NCI-H1105 treated with DMSO at 0.1 percent for 48 hours (cell line): ENCODE measurements at places on chromosomes 5 and 9.

- peak; percentile 24 for DNase-seq
These were observed 275.1 kb downstream of the SLF1 start for GRCh38 chr5:94893412-94894135.

DNA sequence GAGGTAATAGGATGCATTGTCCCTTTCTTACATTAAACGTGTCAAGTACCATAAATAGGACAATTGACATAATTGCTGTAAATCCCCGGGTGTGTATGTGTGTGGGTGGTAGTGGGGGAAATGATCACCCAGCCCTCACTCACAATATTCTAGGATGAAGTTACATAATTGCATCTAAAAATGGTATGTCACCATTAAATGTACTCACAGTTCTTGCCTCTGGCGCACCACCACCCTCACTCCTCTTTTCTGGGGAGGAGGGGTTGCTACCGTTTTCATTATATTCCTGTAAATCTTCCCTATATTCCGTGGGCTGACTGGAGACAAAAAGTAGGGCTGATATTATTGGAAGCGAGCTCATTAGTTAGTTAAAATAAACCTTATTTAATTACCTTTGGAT is 563.8 kb downstream of the TLR4 start:
- peak; percentile 30 for DNase-seq

DNA sequence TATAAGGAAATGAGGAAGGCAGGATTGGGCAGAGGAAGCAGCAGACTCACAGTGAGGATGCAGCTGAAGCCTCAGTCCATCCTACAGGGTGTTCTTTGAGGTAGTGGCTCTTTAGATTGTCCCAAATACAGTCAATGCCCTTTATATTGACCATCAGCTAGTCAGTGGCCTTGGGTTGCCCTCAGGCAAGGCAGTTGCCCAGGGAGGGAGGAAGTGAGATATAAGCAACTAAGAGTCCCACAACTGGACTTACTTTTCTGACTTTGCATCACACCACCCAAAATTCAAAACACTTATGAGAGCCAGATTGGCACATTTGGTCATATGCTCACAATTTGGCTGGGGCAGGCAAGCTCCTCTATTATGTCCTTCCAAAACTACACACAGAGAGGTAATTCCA is 9.4 kb upstream of the SLC12A2 start:
- no peak for DNase-seq

GRCh38 chr9:108073823-108074222 is 584.3 kb upstream of the KLF4 start:
- no peak for DNase-seq

- DNase-seq = no peak
These were observed 192.2 kb downstream of the SPOCK1 start for GRCh38 chr5:137306903-137307302.

DNA sequence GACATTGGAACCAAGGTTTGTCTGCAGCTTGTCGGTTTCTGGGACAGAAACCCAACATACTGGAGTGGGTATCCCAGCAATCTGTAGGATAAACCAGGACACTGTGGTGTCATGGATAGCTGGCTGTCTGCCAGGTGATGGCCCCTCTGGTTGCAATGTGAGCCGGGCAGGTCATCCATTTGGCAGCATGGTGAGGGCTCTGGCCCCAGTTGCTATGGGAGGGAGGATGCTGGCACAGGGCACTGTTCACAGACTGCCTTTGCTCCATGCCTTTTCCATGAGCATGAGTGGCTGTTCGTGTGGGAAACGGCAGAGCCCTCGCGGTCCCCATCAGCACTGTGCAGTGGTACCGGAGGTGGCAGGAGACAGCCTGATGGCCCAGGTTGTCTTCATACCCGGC is 6.4 kb downstream of the S1PR3 start:
- no peak for DNase-seq

DNA sequence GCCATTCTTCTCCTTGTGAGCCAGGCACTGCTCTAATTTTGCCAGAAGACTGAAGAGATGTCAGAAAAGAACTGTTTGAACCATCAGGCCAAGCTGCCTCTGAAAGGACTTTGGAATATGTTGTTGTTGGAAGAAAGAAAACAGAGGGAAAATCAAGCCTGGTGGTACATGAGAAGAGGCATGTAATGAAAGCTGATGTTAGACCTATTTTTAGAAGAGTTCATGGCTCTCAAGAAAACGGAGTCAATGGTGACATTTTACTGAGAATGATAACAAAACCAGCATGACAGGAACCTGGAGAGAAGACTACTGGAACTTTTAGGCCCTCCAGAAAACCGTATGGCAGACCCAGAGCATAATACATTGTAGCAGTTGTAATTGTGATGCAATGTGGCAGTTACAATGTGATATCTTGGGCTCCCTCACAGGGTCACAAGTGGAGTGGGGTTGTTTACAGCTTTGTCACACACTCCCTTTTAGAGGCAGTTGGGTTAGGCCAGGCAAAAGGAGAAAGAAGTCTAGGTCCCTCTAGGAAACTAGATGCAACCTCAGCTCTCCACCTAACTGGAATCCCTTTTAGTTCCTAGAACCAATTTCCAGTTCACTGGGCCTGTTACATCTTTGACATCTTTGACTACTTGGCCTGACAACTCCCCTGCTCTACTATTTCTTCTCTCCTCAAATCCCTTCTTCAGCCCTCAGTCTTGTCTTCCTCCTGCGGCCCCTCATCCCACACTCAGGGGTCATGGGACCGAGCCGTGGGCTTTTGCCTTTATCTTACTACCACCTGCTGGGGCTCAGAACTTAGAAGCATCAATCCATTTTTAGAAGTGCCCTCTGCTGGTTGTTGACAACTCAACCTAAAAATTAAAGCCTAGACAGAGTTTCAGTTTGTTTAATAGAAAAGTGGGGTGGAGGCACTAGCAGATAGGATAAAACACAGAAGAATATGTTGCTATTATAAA is 61.2 kb upstream of the JAK2 start:
- DNase-seq = no peak

- no peak for DNase-seq
These were observed 107.3 kb upstream of the SARDH start for GRCh38 chr9:133845440-133845839.

GRCh38 chr5:106691701-106692100 is 979.0 kb downstream of the EFNA5 start:
- DNase-seq = no peak

DNA sequence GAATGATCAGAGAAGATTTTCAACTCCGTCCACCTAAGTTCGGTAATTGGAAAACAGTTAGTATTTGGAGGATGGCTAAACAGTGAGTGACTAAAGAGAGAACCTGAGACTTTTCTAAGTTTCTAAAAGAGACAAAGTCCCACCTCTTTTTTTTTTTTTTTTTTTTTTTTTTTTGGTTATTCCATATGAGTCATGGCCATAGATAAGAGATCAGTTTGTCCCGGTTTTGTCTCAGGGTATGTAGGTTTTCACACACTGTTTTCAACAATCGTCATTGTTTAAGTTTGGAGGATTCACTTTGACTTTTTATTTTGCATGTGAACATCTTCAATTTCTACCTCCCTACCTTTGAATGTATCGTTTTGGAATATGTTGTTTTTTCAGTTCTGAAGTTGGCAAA is 85.9 kb downstream of the NTRK2 start:
- no peak for DNase-seq

DNA sequence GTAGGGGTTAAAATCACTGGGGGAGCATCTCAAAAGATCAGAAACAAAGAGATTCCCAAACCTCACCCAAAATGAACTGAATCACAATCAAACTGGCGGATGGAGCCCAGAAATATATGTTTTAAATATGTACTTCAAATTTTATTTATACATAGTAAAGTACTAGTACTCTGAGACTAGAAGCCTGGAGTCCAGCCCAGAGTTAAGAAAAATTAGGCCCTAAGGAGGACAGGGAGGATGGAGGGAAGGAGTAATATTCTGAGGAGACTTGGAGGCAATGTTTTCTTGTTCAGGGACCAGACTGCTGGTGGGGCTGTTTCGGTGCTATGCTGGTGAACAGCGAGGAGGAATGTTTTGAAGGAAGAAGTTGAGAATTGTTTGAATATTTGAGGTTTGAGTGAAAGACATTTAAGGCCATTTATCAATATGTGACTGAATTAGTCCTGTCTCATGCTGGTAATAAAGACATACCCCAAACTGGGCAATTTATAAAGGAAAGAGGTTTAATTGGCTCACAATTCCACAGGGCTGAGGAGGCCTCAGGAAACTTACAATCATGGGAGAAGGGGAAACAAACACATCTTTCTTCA is 552.4 kb upstream of the DAB2 start:
- no peak for DNase-seq

DNA sequence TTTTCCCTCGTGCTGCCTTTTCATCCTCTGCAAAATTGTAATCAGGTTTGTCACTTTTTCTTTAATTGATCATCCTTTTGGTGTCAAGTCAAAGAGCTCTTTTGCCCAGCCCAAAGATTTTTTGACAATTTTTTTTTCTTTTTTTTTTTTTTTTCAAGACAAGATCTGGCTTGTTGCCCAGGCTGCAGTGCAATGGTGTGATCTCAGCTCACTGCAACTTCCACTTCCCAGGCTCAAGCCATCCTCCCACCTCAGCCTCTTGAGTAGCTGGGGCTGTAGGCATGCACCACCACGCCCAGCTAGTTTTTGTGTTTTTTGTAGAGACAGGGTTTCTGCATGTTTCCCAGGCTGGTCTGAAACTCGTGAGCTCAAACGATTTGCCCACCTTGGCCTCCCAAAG is 36.7 kb downstream of the CDK7 start:
- DNase-seq = peak; percentile 18

DNA sequence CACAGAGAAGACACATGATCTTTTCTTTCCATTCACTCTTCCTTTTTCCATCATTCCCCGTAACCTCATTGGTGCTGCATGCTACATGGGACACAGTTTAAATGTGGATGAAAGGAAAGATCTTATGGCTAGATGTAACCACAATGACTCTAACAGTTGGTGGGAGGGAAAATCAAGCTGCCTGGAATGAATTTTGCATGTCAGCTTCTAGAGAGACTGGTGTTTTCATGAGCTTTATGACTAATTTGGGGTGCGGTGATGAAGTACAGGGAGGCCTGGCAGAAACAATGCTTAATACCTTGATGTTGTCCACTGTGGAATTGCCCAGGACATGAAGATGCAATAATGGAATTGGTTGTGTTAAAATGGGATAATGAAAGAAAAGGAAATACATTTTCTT is 55.9 kb upstream of the MYO10 start:
- DNase-seq = no peak

DNA sequence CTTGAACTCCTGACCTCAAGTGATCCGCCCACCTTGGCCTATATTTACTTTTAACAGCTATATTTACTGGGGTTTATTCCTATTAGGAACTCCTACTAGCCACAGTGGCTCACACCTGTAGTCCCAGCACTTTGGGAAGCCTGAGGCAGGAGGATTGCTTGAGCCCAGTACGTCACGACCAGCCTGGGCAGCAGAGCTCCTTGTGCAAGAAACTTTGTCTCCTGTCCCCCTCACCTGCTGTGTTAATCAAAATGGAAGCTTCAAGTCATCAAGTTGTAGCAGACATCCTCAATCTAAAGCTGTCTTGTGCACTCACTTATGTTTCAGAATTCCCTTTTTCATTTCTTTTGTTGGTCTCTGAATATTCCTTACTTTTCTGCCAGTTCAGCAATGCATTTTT is 15.0 kb upstream of the SPRY4 start:
- no peak for DNase-seq

DNA sequence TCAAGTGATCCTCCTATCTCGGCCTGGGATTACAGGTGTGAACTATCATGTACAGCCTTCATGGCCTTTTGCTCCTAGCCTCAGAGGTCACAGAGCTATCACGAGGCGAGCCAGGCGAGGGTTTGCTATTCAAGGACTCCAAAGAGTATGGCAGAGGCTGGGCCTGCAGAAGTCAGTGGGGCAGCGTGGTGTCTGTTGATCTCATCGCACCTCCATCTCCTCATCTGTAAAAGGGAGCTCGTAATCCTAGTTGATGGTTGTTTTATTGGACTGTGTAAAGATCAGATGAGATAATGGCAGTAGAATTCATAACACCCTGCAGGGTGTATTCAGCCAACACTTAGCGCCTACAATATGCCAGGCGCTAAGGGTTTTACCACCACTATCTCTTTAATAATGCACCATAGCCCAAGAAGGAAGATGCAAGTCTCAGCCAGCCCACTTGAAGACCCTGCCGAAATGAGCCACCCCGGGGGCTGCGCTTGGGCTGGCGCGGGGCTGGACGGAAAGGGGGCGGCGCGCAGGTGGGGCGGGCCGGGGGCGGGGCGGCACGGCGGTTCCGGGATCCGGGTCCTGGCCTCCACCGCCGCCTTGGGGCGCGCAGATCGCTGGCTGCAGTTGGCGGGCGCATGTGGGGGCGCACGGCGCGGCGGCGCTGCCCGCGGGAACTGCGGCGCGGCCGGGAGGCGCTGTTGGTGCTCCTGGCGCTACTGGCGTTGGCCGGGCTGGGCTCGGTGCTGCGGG is at the start of gene GALNT12:
TSS of gene GALNT12 (plus strand) at position 601 of the 744 bp plus-strand sequence. CDS start at position 630, 29 bp downstream.
- DNase-seq = peak; percentile 29

DNA sequence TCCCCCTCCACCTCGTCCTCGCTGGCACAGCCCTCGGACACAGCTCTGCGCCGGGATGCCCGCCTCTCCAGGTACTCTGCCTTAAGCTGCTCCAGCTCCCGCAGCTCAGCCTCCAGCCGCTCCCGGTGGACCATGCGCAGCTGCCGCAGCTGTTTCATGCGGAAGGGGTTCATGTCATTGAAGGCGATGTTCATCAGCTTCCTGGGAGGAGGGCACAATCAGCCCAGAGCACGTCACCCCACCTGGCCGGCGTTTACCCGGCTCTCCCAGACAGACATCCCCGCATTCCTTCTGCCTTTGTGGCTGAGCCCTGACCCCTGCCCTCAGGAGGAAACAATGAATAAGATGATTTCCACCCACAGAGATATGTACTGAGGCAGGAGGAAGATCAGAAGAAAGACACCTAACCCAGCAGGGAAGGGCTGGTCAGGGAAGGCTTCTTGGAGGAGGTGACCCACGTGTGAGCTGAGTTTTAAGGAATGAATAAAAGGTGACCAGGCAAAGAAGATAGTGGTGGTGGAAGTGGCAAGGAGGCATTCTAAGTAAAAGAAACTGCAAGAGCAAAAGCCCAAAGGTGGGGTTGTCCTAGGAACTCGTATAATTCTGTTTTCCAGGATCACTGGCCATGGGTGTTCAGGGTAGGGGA is 7.1 kb upstream of the CORO2A start:
- no peak for DNase-seq

DNA sequence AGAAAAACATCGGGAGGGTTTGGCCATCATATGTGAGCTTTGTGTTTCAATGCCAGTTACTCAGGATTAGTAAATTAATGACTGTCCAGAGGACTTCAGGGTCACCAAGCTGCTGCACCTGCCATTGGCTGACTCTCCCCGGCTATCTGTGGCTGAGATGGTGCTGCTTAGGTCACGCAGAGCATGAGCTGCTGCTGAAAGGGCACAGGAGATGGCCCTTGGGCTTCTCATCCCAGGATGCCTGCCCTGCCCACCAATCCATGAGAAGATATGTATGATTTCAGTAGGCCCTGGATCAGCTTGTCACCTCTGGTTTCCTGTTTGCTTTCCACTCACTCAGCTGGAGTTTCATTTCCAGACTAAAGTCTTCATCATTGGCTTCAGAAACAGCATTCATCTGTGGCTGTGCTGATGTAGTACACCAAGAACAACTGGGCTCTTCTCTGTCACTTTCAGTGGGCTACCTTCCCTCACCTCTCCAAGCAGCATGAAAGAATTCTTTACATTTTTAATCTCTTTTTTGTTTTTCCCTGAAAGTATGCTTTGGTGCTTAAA is 2.4 kb upstream of the CATSPER3 start:
- DNase-seq = no peak
